Transverse colon (tissue), 4 donors: ENCODE measurements at places on chromosomes 12 and 14. TPM values are rescaled to one million over a fixed set of nuclear protein-coding genes. Genes with fewer than 3 reads are reported as not detected.

DNA sequence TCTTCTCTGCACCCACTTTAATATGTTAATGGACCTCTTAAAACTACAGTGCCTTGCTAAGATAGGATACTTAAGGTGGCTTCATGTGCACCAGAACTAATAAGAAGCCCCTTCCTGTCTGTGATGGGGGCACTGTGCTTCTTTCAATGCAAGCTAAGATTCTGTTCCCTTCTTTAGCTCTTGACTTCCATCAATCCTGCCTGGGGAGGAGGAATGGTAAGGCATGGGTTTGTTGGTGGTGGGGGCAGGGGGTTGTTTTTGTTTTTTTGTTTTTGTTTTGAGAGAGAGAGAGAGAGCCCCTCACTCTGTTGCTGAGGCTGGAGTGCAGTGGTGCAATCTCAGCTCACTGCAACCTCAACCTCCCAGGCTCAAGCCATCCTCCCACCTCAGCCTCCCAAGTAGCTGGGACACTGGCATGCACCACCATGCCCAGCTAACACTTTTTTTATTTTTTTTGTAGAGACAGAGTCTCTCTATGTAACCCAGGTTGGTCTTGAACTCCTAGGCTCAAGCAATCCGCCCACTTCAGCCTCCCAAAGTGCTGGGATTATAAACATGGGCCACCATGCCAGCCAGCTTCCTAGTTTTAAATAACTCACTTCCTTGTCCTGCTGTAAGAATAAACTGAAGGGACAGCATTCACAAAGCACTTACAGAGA is 4.5 kb upstream of the KRT3 start:
- H3K4me3 ChIP-seq: no peak overlapping the region
- no peaks in the 10 kb centered on the region for H3K27me3 ChIP-seq
- H3K36me3 ChIP-seq: no peaks in the 10 kb centered on the region
- H3K4me1 ChIP-seq: peaks cover 6% of the 10 kb centered on the region

- no peaks in the 10 kb centered on the region for H3K4me1 ChIP-seq
- no peak overlapping the region for H3K4me3 ChIP-seq
- no peaks in the 10 kb centered on the region for H3K36me3 ChIP-seq
- no peak overlapping the region for H3K27ac ChIP-seq
- no peaks in the 10 kb centered on the region for H3K27me3 ChIP-seq
Measured at GRCh38 chr12:68912916-68913315, 20.1 kb downstream of the CPM start.

DNA sequence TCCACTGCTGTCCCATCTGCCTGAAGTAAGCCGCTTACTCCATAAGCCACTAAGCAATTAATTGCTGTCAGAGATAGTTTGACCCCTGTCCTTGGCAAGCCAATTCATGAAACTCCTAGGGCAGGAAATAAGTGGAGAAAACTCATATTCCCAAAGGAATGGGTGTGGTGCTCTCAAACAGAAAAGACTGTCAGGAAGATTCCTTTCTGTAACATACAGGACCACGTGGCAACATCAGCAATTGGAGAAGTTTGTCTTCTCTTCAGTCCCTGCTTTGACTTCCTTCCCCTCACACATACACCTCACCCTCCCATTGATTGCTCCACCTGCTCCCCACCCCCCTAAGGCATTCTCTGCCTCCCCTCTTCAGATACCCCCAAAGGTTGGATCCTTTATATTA is 36.2 kb upstream of the MDM1 start:
- no peaks in the 10 kb centered on the region for H3K27me3 ChIP-seq
- no peak overlapping the region for H3K4me3 ChIP-seq
- no peak overlapping the region for H3K27ac ChIP-seq
- H3K4me1 ChIP-seq: peaks cover 11% of the 10 kb centered on the region

- H3K4me1 ChIP-seq: peaks cover 31% of the 10 kb centered on the region
- no peaks in the 10 kb centered on the region for H3K36me3 ChIP-seq
- peak; percentile 14 for DNase-seq
- peaks cover 93% of the 10 kb centered on the region for H3K27me3 ChIP-seq
Measured at GRCh38 chr12:116879509-116880212, 1.6 kb downstream of the HRK start.

DNA sequence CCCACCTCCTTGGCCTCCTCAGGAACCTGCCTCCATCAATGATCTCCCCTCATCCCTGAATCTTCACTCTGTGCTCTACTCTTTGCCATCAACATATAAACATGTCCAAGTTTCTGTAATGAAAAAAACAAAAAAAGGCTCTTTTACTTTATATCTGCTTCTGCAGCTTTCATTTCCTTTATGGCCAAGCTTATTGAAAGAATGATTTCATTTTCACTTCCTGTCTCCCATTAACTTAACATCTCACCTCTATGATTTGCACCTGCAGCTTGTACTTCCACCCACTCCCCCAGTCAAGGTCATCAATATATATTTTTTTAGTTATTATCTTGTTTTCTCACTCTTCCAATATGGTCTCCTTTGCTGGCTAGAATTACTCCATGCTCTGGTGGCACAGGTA is 15.6 kb upstream of the RNU6-7 start:
- no peak overlapping the region for H3K27ac ChIP-seq
- H3K36me3 ChIP-seq: no peaks in the 10 kb centered on the region
- no peak for DNase-seq
- no peak overlapping the region for H3K4me3 ChIP-seq
- H3K27me3 ChIP-seq: no peaks in the 10 kb centered on the region
- no peaks in the 10 kb centered on the region for H3K4me1 ChIP-seq

Gene PAH
- not detected for total RNA-seq

Gene GPR84
- total RNA-seq: not detected

Gene SPIC
- not detected for total RNA-seq
